ENCODE measurements at places on chromosomes 16 and 17. TPM values are rescaled to one million over a fixed set of nuclear protein-coding genes. Genes with fewer than 3 reads are reported as not detected.

DNA sequence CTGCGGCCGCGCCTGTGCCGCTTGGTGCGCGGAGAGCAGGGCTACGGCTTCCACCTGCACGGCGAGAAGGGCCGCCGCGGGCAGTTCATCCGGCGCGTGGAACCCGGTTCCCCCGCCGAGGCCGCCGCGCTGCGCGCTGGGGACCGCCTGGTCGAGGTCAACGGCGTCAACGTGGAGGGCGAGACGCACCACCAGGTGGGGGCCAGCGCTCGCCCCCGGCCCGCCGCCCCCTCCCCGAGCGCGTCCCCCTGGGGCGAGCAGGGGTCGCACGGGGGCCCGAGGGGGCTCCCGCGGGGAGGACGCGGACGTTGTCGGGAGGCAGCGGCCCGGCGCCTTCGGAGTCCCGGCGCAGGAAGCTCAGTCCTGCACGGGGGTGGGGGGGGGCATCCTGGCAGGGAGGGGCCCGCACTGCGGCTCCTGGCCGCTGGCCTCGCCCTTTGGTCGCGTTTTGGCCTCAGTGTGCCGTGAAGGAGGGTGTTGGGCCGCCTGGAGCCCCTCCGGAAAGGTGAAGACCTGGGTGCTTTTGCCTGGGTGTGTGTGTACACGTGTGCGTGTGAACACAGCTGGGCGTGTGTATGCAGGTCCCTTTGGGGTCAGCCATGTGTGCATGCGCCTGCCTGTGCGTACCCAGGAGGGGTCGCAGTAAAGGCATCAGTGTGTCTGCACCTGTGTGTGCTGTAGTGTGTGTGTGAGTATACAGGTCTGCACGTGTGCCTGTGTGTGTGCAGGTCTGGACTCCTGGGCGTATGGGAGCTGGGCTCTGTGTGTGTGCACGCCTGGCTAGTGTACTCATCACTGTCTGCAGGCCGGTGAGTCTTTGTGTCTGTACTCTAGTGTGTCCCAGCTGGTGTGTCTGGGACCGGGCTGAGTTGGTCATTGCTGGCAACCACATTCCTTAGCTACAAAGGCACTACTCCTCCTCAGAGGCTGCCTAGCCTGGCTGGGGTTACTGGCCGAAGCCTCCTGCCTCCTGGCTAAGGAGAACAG, 615 bp downstream of the NHERF2 start:
- DNase-seq, result no peak

PGAP6 gene
- 41.4 TPM for polyA plus RNA-seq

EVPLL gene
- not detected for polyA plus RNA-seq

- DNase-seq, result no peak
Observed at GRCh38 chr16:86609115-86609514, 30.8 kb downstream of the FOXL1 start.

GRCh38 chr16:5604770-5605169, 507.2 kb upstream of the EEF2KMT start:
- DNase-seq, result no peak

GRCh38 chr17:44941712-44942331, 5.8 kb downstream of the KIF18B start:
- no peak for DNase-seq

- peak; percentile 9 for DNase-seq
Observed at GRCh38 chr16:11472851-11473250, 113.9 kb downstream of the LITAF start.

- DNase-seq, result peak; percentile 79
Observed at GRCh38 chr16:10979717-10980601, 35.6 kb downstream of the CLEC16A start.

NPIPB6 gene
- 1.3 TPM for polyA plus RNA-seq

DNA sequence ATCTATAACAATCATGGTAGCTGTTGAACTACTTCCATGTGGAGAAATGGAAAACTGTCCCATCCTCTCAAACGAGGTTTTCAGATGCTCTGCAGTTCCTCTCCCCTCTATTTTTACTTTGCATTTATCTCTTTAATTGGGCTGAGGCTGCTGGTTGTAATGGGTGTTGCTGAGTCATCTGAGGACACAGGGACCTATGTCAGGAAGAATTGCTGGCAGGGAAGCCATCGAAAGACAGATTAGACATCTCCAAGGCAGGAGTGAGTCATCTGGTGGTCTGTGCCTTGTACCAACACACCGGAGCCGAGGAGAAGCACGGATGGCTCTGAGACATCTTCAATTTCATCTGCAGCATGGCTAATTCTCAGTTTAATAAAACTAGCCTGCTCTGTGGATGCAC, 394.5 kb downstream of the GRIN2A start:
- no peak for DNase-seq

- no peak for DNase-seq
Observed at GRCh38 chr16:4399001-4399730, 17.2 kb downstream of the CORO7 start.

DNA sequence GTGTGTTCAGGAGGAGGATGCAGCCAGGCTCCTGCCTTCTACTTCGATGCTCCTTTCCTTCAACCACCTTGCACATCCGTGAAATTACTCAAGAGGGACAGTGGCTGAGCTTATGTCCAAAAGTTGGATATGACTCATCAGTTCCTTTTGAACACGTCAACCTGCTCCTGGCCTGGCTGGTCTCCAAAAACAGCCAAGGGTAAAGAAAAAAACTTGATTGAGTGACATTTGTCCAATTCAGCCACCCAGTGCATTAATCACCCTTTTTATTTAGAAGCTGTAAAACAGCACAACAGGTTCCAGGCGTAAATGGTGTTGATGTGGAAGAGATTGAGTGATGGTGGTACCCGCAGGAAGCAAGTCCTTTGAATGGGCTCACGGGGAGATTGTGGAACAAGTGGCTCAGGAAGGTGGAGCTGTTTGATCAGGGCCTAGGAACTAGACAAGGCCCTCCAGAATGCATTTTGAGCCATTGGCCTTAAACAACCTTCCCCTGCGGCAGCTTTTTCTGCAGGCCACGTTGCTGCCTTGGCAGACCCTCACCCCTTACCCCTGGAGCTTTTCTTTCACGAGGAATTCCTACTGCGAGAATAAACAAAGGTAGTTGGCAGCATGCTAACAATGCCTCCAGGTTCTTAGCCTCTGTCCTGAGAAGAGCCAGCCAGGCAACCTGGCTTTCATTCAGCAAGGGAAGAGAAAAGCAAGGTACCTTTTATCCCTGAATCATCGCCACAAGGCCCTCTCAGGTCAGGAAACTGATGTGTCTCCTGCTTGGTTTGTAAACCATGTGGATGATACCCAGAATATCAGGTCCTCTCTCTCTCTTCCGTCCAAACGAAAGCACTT, 173.3 kb upstream of the CACNG5 start:
- no peak for DNase-seq

DNA sequence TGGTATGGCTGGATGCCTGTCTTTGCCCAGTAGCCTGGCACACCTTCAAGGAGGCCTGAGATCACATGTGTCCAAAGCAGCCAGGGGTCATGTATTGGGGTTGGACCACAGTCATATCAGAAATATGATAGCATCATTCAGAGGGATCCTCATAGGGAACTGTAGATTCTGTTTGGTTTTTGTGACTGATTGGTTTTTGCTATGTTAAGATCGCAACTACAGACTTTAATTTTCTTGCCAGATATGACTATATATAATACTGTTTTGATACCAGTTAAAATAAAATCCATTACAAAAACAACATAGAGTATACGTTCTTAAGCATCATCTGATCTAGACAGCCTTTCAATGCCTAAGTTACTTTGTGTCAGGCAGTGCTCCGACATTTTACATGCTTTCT, 11.8 kb upstream of the SMPD3 start:
- no peak for DNase-seq

DNA sequence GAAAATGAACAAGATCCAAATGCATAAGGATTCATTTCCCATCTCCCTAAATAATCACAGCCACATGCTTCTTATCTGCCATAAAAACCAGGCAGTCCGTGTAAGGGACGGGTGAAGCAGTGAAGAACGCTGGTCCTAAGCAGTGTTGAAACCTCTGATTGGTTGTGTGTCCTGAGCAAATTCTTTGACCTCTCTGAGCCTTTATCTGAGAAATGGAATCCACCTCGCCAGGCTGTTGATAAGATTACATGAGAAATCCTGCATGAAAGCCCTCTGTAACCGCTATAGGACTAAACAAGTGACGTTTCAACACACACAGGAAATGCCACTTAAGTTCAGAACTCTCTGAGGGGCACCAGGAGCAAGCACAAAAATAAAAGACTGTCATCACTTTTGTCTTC, 26.8 kb downstream of the GAS7 start:
- no peak for DNase-seq

PPP1R27 gene
- 0.41 TPM for polyA plus RNA-seq

GRCh38 chr17:65665966-65666365, 104.5 kb upstream of the AXIN2 start:
- DNase-seq, result no peak

DNA sequence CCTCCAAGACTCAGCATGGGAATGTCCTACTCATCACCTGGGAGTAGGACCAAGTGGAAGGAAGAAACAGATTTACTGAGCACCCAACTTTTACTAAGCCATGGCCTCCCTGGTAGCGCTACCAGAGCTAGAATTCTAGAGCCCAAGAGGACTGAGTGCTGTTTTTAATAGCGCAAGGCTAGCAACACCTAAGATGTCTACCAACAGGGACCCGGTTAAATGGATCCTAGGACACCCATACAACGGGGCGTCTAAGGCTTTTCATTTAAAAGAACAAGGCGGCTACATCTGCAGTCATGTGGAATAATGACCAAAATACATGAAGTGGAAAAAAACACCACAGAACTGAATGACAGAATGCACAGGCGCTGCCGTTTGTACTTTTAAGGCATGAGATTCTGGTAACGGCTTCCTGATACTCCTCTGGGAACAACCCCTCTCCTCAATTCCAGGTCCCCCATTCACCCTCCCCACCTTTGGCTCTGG, 5.1 kb downstream of the GGA2 start:
- no peak for DNase-seq

DNA sequence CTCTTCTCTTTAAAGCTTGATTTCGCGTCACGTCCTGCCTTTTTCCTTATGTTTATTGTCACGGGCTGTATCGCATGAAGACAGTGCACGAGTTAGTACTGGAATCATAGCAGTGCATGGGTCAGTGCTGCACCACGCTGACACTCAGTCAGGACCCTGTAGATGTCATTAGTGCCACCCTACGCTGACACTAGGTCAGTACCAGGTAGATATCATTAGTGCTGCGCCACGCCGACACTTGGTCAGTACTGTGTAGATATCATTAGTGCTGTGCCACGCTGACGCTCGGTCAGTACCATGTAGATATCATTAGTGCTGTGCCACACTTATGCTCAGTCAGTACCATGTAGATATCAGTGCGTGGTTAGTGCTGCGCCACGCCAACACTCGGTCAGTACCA, 106.2 kb upstream of the ZNF469 start:
- DNase-seq, result no peak

DPEP3 gene
- polyA plus RNA-seq, result not detected

TEX14 gene
- polyA plus RNA-seq, result 0.18 TPM

APOBR gene
- 1.1 TPM for polyA plus RNA-seq

- DNase-seq, result no peak
Observed at GRCh38 chr16:31819948-31820347, 53.7 kb upstream of the ZNF267 start.

DNA sequence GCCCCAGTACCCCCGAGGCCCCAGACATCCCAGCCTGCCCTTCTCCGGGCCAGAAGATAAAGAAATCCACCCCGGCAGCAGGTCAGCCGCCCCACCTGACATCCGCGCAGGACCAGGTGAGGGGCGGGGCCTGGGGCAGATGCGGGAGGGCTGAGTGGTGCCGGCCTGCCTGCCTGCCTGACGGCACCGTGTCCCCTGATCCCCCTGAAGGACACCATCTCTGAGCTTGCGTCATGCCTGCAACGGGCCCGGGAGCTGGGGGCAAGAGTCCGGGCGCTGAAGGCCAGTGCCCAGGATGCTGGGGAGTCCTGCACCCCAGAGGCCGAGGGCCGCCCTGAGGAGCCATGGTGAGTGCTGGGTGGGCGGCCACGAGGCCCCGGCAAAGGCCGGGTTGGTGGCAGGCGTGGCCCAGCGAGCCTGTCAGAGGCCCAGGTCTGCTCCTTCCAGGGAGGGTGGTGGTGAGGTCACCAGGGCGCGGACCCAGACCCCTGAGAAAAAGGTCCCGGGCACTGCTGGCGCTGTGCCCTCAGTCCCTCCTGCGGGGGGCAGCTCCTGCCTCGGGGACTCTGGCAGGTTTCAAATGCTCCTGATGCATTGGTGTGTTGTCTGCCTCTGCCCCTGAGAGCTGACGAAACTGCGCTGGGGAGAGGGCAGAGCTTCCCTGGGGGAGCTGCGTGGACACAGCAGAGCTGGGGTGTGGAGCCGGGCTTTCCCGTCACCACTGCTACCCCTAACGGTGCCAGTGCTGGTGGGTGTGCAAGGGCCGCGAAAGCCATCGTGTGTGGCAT, 1.2 kb downstream of the CDT1 start:
- DNase-seq, result no peak

DNA sequence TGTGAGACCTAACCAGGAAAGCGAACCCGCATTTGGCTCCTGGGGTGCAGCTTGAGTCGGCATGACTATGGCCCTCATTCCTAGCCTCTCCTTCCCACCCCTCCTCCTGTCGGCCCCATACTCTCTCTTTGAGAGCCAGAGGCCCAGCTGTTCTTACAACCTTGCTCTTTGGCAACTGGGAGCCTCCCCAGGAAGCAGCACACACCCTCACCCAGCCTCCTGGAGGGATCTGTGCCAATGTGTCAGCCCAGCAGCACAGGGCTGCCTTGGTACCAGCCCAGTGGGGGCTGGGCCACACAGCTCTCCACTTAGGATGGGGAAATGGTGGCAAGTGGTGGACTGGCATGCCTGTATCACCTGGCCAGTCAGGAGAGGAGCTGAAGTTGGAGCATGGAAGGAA, 70.3 kb upstream of the LGALS9 start:
- DNase-seq, result no peak

CCL17 gene
- not detected for polyA plus RNA-seq
